Lower leg skin (tissue), 4 donors: ENCODE measurements at places on chromosomes 11 and 22. TPM values are rescaled to one million over a fixed set of nuclear protein-coding genes. Genes with fewer than 3 reads are reported as not detected.

The PGA5 gene
- total RNA-seq = not detected

The OR51M1 gene
- not detected for total RNA-seq

The IFITM1 gene
- 44.2 TPM for total RNA-seq

The ACCSL gene
- not detected for total RNA-seq

The POU2AF2 gene
- not detected for total RNA-seq

The DDTL gene
- total RNA-seq = 2.7 TPM

The AIFM3 gene
- 3.7 TPM for total RNA-seq

GRCh38 chr22:17496841-17497240, 66.5 kb upstream of the SLC25A18 start:
- DNase-seq = no peak

DNA sequence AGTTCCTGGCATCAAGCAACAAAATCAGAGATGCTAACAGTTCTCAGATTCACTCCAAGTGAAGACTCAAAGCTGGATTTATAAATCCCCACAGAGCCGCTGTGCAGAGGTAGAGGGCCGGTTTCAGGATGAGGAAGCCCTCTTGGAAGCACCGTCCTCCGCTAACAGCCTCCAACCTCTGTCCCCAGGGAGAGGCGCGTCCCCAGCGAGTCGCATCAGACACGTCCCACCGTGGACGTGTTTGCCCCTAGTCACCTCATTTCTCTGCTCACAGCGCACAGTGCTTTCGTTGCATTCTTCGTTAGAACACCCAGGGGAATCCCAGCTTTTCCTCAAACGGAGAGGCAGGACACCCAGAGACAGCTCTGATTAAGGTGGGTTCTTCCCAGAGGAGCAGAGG, 642.9 kb downstream of the BRD1 start:
- no peak for DNase-seq

- DNase-seq = no peak
These were observed 8.6 kb downstream of the THYN1 start for GRCh38 chr11:134244593-134244992.

- peak; percentile 18 for DNase-seq
These were observed 165.8 kb downstream of the BUD13 start for GRCh38 chr11:116607027-116607426.

DNA sequence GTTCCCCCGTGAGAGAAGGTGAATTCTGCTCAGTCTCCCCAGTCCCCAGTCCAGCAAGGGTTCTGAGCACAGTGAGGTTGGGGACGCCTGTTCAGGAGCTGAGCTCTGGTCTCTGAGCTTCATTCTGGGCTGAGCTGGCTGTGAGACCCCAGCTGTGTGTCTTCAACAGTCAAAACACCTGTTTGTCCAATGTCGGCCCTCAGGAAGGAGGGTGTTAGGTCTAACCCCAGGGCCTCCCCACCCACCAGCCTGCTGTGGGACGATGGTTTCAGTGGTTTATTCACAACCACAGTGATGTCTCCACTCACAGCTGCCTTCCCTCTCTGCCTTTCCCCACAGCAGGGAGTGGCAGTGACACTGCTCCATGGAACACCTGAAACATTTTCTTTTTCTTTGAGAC, 1282.9 kb downstream of the TBC1D22A start:
- no peak for DNase-seq

DNA sequence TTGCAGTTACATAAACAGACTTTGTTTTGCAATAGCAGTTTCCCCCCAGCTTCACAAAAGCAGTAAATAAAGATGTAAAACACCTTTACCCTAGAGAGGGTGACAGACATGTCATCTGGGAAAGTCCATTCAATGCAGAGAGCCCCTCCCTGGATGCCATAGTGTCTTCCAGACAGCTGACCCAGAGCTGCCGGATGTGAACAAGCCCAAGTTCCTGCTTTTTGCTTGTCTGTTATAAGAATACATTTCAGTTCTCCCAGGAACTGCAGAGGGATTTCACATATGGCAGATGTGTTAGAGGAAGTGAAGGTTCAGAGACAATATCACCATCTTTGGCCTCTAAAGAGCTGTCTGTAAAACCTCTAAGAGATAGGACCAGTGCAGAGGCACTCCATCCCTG, 48.9 kb downstream of the RELT start:
- no peak for DNase-seq

DNA sequence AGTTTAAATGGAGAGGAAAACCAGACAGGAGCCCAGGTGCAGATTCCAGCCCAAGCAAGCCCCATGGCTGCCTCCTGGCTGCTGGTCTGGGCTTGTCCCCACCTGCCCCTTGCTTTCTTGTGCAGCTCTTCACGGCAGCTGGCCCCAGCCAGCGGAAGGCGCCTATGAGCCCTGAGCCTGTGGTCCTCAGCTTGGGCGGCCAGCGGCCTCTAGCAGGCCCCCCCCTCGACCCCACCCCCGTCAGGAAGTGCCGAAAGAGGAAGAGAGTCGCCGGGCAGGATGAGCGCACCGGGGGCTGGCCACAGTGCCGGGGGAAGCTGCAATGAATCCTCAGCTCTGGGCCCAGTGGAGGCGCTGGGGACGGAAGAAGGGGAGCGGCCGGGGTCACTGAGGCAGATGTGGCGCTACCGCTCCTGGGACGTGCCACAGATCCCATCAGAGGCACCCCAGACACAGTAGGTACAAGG, 2.1 kb upstream of the DGKZ start:
- no peak for DNase-seq

GRCh38 chr22:28817919-28818859, 17.8 kb upstream of the XBP1 start:
- DNase-seq = no peak

- no peak for DNase-seq
These were observed 542.0 kb downstream of the FAM181B start for GRCh38 chr11:82191695-82192094.

DNA sequence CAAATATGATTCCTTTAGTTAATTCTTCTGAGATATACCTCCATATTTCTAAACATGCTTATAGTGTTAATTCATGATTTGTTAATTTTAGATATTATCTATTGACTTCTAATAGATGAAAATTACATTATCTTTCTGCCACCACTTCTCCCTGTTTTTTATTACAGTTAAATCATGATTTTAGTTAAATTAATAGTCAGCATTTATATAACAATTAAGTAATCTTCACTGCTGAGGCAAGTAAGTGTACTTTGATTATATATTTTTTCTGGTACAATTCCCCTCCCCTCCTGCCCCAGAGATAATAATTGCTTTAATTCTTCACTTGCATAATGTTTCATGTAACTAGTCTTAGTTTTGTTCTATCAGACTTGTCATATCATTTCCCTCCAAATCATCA, 5.8 kb downstream of the IL17RA start:
- no peak for DNase-seq

DNA sequence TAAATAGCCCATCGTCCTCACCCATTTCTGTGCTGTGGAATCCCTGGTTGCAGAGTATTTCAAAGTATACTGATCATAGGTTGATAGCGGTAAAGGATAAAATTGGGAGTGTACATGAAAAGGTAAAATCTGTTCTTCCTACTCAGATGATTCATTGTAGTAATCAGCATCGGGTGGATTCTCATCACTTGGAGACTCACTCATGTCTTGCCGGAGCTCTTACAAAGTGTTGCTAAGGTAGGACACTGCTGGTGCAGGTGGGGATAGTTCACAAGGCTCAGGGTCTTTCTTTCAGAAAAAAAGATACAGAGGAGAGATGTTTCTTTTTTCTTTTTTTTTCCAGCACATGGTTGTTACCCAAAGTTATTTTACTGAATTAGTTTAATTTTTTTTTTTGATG, 84.8 kb downstream of the MTNR1B start:
- no peak for DNase-seq
